ENCODE measurements at places on chromosomes 4 and X. TPM values are rescaled to one million over a fixed set of nuclear protein-coding genes. Genes with fewer than 3 reads are reported as not detected.

Gene USP9X
- 25.8 TPM for total RNA-seq

Gene USP51
- 0.37 TPM for total RNA-seq

Gene MAGEC1
- total RNA-seq, result 0.05 TPM

Gene CCSER1
- not detected for total RNA-seq

Data from A549 treated with AZD2906 at 1 μM for 4 hours (cell line).